Effector CD4-positive, alpha-beta T cell (primary cell): ENCODE measurements at places on chromosomes 3 and 15.

- no peak for DNase-seq
Observed at GRCh38 chr3:69339760-69340159, 46.1 kb downstream of the FRMD4B start.

DNA sequence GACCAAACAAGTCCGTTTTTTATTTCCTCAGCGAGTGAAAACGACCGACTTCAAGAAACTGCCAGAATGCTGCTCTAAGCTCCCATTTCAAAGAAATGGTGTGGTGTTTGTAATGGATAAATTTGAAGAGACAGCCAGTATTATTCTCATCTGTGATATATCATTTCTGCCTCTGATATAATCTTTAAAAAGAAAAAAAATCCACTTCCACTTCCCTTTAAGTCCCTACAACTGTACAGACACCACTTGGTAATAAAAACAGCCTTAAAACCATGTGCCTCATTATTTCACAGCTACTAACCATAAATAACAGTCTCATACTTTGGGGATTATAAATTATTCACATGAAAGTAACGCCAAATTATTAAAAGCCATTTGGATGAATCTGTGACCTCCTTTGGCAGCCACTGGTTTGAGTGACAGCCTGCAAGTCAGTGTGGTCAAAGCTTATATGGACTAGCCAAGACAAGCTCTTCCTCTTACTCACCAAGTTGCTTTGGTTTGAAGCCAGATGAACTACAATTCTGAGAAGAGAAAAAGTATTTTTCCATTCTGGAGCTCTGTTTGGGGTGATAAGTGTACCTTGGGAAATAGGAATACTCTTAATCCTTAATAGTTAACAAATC, 168.0 kb downstream of the SHOX2 start:
- no peak for DNase-seq

DNA sequence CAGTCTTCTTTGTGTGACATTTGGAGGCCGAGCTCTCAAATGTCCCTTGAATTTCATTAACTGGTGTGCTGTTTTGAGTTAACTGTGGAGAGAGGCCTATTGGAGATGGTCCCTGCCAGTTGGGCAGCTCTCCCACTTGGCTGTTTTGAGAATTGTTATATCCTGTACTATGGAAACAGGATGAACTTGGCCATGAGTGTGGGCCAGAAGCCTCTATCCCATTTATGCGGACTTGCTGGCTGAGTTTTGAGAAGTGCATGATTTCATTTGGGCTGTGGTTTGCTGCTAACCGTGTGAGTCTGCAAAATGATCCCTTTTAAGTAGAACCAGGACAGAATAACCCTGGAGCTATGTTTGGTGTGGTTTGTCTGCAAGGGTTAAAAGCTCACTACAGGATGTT, 366.0 kb downstream of the PTPRG start:
- no peak for DNase-seq

DNA sequence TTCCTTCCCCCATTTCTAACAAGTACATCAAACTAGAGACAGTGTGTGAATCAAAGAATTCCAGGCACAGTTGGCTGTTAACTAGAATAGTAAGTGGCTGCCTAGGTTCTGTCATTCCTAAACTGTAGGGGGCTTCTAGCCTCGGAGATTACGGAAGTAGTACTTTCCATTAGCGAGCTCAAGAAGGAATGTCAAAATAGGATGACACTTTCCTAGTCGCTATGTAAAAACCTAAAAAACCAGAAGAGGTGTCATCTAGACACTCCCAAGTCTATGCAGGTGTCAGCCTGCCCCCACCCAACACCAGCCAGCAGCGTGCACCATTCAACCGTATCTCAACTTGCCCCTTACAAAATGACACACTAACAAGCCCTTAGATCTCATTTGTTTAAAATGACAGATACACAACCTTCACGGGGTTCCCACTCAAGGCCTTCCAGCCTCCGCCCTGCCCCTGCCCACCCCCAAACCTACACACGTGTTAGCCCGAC, 874 bp downstream of the INO80 start:
- DNase-seq = no peak

GRCh38 chr3:8762607-8763377, 6.6 kb downstream of the OXTR start:
- DNase-seq = no peak

DNA sequence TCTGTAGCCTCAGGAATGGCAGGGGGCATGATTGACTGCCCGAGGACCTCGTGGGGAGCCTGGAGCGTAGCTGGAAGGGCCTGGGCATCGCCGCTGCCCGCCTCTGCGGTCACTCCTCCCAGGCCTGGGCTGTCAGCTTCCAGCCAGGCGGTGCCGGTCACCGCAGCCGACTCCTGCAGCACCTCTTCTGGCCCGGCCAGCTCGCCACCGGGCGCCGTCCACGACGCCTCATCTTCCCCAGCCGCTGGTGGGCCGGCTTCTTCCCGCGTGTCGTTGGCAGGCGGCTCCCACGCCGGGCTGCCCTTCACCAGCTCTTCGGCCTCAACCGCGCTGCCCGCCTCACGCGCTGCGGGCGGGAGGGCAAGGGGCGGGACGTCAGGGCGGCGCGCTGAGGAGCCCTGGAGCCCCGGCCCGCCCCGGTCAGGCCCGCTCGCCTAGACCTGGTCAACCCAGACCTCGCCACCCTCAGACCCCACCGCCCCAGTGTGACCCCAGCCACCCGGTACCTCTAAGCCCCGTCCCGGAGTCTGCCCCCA, 1.0 kb downstream of the CSPG5 start:
- DNase-seq = no peak

DNA sequence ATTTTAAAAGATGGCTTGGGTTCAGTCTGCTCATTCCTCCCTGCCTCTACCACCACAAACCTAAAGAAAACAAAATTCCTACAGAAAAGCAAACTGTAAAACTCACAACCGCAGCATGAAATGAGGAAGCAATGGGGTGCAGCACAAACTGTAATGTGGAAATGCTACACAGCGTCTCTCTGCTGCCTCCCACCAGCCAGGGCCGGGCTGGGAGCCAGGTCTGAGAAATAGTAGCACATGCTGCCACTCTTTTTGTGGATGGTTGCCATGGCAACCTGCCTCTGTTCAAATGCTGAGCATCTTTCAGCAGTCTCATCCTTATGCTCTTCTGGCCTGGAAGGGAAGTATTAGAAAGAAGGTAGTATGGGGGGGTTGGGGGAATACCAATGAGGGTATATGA, 55.4 kb downstream of the EOMES start:
- no peak for DNase-seq

GRCh38 chr3:99256788-99257187, 355.3 kb upstream of the DCBLD2 start:
- no peak for DNase-seq

DNA sequence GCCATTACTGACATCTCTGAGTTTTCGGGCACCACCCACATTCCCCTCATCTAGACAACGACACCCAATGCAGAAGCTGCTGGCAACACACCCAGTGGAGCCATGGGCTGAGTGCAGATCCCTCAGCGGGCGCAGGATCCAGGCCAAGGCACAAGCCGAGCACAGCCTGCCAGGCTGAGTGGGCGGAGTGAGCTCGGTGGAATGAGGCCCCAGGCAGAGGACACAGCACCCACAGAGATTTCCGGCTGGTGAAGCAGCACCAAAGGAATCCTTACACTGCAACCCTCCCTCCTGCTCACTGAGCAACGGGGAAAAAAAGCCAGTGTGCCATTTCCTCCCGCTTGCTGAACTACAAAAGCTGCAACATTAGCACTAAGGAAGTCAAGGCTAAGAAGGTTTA, 34.3 kb downstream of the ZMAT3 start:
- peak; percentile 16 for DNase-seq

DNA sequence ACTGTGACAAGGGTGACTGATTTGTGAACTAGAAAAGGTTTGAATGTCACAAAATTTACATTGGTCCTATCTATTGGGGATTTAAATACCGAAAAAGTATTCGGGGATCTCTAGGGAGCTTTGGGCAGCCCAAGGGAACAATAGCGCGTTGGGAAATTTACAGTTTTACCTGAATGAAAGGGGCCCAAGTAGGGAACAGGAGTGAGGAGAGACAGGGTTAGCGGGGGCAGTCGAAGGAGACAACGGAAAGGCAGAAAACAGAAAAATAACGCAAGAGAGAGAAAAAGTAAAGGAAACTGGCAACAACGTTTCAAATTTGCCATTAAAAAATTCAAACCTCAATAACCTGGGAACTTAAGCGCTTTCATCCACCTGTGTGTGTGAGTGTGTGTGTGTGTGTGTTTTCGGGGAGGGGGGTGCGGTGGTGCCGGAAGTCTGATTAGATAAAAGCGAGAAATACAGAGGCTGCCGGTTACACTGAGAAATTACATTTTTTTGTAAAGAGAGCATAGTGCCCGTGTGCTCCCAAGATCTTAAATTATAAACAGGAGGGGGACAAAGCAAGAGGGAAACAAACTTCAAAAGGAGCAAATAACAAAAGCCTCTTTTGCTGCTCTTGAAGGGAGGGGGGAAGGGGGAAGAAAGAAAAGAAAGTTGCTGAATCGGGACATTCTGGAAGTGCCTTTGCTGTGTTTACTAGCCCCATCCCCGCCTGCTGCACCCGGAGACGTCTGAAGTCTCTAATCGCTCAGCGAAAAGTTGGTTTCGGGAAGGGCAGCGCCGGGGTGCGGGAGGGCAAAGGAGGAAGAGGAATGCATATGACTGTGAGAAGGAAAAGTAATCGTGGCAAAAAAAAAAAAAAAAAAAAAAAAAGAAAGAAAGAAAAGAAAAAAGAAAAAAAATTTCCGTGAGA, 721 bp upstream of the ZIC1 start:
- DNase-seq = no peak

DNA sequence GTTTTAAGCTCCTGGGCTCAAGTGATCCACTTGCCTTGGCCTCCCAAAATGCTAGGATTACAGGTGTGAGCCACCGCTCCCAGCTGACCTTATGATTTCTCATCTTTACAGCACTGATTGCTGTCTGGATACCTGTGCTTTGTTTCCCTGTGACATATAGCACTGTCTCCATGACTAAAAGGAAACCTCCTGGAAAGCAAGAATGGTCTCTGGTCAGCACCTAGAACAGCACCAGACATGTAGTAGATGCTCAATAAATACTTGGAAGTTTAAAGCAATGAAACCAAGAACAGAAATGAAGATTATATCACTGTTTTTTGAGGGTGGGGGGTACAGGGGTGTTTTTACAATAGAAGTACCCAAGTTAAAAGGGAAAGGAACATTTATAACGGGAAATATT, 156.8 kb upstream of the ADAMTS9 start:
- no peak for DNase-seq

DNA sequence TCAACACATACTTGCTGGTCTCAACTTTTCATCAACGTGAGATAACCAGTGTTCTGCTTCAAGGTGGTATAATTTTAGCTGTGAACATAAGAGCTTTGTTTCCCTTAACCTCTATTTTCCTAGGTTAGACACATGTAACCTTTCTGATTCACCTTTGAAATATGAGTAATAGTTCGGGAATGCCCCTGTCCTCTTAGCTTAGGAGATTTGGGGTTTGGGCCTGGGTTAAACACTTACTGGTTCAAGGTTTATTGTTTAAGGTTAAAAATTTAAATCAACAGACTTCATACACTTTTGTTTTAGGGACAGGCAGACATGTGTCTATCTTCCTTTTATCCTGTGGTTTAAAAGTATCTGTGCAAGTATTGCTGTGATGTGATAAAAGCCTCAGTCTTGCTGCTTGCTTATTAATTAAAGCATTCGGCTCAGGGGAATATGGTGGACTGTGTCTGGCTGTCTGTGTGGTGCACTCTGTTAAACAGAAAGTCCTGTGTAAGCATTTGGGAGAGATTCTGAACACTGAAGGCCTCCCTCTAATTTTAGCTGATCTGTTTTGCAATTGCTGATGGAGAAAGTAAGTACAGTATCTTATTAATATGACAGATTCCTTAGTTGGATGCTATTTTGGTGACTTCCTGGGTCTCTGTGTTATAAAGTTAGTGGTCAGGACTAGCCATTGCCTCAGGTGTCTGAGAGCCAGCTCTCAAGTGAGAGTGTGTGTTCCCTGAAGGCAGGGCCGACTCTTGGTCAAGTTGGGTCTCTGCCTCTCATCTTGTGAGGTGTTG, 81.8 kb downstream of the USP13 start:
- no peak for DNase-seq

DNA sequence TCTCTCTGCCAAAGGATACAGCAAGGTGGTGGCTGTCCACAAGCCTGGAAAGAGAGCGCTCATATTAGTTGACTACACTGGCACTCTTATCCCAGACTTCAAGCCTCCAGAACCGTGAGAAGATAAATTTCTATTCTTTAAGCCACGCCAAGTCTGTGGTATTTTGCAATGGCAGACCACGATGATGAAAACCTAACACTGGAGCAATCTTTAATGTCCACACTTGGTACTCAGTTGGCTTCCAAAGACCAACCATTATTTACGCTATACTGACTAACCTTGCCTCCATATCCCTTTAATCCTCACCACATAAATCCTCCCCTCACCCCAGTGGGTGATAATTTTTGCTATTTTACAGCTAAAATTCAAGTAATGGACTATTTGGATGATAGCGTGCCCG, 16.9 kb upstream of the LACTB start:
- no peak for DNase-seq

DNA sequence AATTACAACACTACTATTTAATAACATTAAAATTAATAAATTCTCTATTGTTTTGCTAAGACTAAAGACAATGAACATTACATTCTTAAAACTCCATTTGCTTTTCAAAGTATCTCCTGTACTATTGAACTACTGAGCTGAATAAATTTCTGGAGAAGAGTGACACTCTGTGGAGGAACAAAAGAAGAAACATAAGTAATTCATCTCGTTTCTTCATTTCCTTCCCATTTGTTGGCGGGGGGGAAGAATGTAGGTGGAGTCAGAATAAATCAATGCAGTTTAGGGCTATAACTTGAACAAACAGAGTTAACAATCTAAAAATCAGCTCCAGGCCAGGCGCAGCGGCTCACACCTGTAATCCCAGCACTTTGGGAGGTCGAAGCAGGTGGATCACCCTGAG, 32.7 kb downstream of the EFHB start:
- no peak for DNase-seq

DNA sequence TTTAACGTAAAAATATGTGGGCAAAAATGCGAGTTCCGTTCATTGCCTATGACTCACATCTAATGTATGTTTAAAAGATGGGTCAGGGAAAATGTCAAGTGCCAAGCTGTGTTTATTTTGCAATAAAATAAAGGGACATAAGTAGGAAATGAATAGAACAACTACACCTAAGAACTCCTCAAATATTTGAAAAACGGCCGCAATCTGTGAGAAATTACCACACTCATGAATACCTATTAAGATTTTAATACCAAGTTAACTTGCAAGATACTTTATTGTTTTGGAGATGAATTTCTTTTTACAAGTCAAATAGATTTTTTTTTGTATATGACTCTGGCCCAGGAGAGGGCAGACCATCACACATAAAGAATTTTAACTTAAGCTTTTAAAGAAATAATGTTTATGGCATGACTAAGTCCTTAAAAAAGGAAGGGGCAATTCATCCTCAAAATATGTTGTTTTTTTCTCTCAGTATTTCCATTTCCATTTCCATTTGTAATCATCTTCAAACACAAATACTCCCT, 152.7 kb downstream of the SUCNR1 start:
- no peak for DNase-seq

- no peak for DNase-seq
Observed at GRCh38 chr3:121863801-121864200, 28.8 kb downstream of the EAF2 start.
